ENCODE measurements at places on chromosomes 1 and 21.

- DNase-seq, result no peak
These were observed 45.4 kb downstream of the ADSS2 start for GRCh38 chr1:244406337-244406736.

DNA sequence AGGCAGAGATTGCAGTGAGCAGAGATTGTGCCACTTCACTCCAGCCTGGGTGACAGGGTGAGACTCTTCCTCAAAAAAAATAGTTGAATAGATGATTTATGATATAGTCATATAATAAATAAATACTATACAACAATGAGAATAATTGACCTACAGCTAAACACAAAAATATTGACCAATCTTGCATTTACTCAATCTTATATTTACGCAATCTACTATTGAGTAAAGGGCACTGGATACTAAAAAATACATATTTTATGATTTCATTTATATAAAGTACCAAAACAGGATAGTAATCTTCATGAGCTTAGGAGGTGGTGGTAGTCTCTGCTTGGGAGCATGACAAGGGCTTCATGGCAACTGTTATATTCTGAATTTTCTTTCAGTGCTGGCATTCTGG is 19.1 kb upstream of the GBP3 start:
- DNase-seq, result no peak

DNA sequence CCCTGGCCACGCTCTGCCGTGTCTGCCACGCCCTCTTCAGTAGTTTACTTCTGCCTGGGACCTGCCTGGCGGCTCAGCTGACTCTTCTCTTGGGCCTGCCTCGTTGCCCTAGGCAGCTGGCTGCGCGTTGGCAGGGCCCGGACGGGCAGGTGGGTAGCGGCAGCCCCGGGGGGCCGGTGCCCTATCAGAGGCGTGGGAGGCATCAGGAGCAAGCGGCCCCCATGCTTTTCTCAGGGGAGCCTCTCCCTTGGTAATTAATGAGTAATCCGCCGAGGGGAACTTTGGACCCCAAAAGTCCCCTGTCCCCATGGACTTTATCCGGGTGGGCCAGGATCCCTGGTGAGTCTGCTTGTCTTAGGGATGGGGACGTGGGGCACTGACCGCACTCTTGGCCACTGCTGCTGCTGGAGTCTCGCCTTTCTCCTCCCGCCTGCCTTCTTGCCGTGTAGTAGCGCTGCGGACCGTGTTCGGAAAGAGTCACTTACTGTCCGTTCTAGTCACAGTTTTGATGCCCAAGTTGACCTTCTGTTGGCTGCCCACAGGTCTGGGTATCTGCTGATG is 22.7 kb downstream of the SKI start:
- no peak for DNase-seq

- no peak for DNase-seq
These were observed 118.8 kb downstream of the RNF220 start for GRCh38 chr1:44523593-44524591.

- no peak for DNase-seq
These were observed 22.6 kb upstream of the FAM89A start for GRCh38 chr1:231062500-231063270.

GRCh38 chr1:59499943-59500569 is 203.2 kb downstream of the FGGY start:
- DNase-seq, result no peak

- no peak for DNase-seq
These were observed 27.7 kb downstream of the DNTTIP2 start for GRCh38 chr1:93851327-93851712.

- no peak for DNase-seq
These were observed 8.8 kb downstream of the FAM151A start for GRCh38 chr1:54614563-54614962.

GRCh38 chr1:155940993-155941844 is at the start of gene RXFP4:
RXFP4 (plus strand) TSS chr1:155941638; CDS start chr1:155941710, 72 bp downstream.
- no peak for DNase-seq

- no peak for DNase-seq
These were observed 18.1 kb upstream of the LBR start for GRCh38 chr1:225445639-225446594.

DNA sequence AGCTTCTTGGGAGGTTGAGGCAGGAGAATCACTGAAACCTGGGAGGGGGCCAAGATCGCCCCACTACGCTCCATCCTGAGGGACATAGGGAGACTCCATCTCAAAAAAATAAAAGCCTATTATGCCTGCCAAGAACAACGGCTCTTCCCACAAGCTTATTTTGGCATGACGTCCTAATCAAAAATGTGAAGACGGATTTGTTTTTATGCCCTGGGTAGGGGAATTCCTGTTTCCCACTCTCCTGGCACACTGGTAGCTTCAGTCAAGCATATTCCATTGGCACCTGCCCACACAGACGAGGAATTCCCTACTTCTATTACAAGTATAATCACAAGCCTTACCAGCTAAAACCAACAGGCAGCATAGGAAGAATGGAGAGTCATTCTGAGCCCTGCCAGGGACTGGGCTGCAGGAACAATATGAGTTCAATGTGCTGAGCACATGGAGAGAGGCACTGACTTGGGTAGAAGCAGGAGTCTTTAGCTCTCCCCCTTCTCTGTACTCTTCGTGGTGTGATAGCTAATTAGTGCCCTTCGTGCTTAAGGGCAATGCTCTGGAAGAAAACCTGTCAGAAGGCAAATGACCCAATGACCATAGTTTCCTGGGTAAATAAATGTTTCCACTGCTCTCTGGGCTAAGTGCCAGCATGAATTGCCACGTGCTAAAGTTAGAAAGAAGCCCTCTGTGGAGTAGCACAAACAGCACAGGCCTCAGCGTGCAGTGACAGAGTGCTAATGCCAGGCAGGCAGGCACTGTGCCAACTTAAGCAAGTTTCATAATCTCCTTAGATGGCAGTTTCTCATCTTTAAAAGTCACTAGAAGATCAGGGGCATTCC is 16.8 kb downstream of the TNFSF4 start:
- DNase-seq, result no peak

DNA sequence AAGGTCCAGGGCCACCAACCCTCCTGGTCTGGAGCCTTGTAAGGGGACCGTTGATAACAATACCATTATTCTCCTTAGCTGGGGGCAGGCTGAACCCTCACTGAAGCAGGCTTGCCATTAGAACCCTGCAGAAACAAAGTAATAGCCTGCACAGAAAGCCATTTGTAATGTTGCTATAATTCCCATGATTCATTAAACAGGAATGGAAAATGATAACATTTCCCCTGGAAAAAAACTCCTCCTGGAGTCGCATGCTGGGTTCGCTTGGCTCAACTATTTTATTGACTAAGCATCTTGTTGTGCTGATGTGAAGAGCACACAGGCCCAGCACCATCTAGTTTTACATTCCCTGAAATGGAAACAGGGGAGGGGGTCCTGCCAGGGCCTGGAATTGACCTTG is 155.6 kb upstream of the CSF3R start:
- DNase-seq, result no peak

- DNase-seq, result no peak
These were observed 341.7 kb downstream of the DSCAM start for GRCh38 chr21:40505244-40505643.

DNA sequence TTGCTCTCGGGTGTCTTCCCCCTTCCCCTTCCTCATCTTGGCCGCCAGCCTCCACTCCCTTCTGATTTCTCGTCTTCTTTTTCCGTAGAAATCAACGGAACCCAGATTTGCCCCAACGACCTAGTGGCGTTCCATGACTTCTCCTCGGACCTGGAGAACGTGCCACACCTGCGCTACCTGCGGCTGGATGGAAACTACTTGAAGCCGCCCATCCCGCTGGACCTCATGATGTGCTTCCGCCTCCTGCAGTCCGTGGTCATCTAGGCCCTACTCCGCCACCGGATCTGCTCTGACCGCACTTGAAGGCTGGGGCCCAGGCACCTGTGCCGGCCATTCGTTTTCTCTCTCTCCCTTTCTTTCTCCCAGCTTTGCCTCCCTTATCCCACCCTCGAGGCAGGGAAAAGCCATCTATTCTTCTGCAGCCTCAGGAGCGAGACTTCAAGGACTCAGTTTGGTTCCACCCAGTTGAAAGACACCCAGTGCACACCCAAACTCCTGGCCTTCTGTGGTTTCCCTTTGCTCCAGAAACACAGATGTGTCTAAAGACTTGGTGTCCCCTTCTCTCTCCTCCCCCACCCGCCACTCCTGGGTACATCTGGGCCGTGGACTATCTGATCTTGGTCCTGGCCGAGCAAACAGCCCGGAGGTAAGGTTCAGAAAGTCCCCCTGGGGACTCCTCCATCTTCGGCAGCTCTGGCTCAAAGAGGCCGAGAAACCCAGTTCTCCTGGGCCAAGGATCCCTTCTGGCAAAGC is 7.2 kb upstream of the OPTC start:
- no peak for DNase-seq

DNA sequence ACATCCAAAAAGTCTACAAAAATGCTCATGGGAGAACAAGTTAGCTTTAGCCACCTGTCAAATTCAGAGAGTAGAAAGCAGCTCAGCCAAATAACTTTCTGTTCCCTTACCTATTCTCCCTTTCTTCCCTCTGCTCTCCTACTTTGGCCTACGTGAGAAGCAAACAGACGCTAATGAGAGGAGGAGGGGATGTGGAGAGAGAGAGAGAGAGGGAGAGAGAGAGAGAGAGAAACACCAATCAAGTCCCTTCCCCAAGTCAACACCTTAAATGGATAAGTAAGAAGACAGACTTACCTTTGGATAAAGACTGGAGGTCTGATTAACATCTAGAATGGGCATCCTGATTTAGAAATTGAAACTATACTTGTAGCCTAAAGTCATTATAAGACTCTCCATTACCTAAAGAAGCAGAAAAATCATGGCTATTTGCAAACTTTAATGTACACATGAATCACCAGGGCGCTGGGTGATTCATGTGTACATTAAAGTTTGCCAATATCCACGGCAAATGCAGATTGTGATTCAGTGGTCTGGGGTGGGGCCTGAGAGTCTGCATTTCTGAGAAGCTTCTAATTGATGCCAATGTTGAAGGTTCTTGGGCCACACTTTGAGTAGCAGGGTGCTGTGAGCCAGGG is 13.1 kb upstream of the DUSP12 start:
- DNase-seq, result no peak

GRCh38 chr1:121458291-121459048 is 273.7 kb downstream of the SRGAP2C start:
- DNase-seq, result no peak

GRCh38 chr21:31735511-31735992 is 3.6 kb upstream of the SCAF4 start:
- no peak for DNase-seq

DNA sequence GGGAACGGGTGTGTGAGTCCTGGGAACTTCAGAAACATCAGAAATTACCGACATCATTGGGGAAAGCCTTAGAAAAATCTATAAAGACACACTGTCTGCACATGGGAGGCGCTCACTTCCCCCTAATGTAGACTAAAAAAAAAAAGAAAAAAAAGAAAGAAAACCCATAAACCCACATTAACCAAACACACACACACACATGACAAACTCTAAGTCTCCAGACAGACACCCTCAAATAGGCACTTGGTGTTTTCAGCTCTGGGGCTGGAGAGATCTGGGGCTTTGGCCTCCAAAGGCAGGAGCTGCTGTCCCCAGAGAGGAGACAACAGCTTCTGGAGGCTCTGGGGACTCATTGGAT is 13.2 kb upstream of the SDHB start:
- no peak for DNase-seq

GRCh38 chr21:38495242-38495641 is 3.0 kb downstream of the ERG start:
- no peak for DNase-seq

- DNase-seq, result no peak
These were observed 59.9 kb upstream of the FBXO28 start for GRCh38 chr1:224054012-224054411.

DNA sequence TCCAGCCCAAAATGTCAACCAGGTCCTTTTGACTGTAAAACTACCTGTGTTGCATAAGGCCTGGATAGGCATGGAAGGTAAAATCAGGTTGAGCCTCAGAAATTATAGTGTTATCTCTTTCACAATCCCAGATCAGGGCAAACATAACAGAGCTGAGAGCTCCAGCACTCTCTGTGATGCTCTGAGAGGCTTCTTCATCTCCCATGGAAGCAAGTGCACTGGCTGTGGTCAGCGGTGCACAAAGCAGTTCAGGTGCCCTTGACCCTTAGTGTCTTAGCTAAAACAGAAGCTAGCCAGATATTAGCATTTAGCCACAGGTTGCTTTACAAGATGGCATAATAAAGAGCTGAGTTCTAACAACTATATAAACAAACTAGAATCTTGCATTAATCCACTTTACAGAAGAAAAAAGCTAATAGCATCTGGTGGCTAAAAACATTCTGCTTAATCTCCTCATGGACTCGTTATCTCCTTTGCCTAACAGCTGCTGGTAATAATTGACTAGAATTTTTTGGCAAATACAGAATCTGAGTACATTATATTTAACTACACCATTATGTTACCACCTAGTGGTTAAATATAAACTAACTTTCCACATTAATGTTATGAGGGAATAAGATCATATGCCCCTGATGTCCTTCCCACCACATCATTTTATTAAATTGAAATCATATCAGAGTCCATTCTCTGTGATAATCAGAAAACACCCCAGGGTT is 25.6 kb upstream of the POGK start:
- DNase-seq, result no peak

DNA sequence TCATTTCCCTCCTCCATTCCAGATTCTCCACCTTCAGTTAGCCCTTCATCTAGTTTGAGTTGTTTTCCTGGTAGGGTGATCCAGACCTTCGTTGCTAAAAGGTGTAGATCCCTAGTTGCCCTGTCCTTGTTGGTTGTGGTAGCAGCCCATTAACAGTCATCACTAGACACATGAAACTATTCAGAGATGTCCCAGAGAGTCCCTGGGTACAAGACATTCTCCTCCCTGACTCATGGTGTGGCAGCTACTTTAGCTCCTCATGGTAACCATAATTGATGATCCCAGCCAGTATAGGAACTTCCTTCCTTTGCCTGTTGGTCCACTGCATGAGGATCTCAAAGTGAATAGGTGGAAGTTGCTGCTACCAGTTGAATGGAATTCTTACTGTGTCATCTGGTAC is 6.0 kb upstream of the SH2D2A start:
- DNase-seq, result no peak

DNA sequence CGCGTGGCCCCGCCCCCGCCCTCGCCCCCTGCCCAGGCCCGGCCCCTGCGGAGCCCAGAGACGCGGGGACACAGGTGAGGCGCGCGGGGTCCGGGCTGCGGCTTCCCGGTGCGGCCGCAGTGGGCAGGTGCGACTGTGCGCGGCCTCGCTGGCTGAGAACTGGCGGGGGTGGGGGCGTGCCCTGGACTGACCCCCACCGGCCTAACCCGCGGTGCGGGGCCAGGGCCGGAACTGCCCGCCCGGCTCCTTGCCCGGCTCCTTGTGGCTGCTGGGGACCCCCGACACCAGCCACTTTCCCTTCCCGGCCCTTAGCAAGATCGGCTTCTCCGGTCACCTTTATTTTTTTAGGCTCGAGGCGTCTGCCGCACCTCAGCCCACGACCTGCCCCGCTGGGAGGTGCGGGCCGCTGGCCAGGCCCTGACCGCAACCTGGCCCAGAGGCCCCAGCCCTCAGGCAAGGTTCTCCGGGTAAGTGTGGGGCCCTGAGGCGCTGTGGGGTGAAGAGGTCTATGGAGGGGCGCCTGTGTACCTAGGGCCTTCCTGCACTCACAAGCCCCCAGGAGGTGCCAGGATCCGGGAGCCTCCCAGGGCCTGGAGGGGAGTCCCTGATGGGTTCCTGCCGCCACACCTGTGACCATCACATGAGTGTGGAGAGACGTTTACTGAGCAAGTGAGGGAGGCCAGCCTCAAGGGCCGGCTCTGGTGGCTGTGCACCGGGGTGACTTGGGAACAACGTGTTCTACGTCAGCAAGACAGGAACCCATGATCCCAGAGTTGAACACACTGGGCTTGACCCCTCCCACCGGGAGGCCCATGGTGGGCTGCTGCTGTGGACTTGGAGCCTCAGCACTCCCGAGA is at the start of gene SMIM1:
Gene SMIM1 (plus strand): TSS at position 35 of the 857 bp plus-strand sequence. CDS start 2,625 bp downstream, outside the sequence.
- no peak for DNase-seq

GRCh38 chr1:9883585-9884449 is 26.3 kb downstream of the CTNNBIP1 start:
- no peak for DNase-seq
